ENCODE measurements at places on chromosomes 6 and 20.

GRCh38 chr6:161137320-161137719 is 136.5 kb downstream of the AGPAT4 start:
- no peak for DNase-seq

DNA sequence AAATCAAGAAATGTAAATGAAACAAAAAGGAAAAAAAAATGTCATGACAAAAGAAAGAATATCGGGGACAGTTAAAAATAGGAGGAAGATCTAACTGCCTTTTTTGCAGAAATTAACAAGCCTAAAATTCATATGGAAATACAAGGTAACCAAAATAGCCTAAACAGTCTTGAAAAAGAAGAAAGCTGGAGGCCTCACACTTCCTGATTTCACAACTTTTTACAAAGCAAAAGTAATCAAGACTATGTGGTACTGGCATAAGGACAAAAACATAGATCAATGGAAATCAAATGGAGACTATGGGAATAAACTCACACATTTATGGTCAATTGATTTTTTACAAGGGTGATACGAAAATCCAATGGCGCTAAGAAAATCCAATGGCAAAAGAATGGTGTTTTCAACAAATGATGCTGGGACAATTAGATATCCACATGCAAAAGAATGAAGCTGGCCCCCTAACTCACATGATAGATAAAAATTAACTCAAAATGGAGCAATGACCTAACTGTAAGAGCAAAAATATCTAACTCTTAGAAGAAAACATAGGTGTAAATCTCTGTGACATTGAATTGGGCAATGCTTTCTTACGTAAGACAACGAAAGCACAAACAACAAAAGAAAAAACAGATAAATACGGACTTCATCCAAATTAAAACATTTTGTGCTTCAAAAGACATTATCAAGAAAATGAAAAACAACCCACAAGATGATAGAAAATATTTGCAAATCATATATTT is 24.5 kb downstream of the MAP3K5 start:
- DNase-seq = no peak

- no peak for DNase-seq
Measured at GRCh38 chr6:141437011-141437410, 695.7 kb upstream of the GJE1 start.

- no peak for DNase-seq
Measured at GRCh38 chr20:32562495-32562911, 22.6 kb downstream of the NOL4L start.

GRCh38 chr20:2706688-2707352 is 14.2 kb downstream of the EBF4 start:
- DNase-seq = no peak
